Stimulated activated CD8-positive, alpha-beta memory T cell treated with anti-CD3 and anti-CD28 coated beads, Interleukin-2, amount 100 ng/mL, for 1 hour (primary cell): ENCODE measurements at places on chromosomes 12 and 14.
A peak's percentile ranks its signal among the peaks of the same experiment; 100 is the strongest.

- DNase-seq: no peak
Observed at GRCh38 chr12:71948390-71948789, 9.7 kb downstream of the TPH2 start.

GRCh38 chr12:42612231-42612613, 22.7 kb upstream of the PRICKLE1 start:
- no peak for DNase-seq

DNA sequence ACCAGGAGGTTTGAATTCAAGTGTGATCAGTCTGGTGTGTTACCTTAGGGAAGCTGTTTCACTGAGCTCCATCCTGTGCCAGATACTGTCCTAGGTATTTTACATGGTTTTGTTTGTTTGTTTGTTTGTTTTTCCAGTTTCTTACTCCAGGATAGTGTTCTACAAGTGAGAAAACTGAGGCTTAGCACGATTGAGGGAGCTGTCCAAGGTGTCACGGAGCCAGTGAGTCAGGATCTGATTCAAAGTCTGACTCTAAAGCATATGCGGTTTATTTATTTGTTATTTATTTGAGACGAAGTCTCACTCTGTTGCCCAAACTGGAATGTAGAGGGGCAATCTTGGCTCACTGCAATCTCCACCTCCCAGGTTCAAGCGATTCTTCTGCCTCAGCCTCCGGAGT, 79.7 kb upstream of the GNG2 start:
- no peak for DNase-seq

GRCh38 chr14:75281654-75282019, 3.0 kb downstream of the FOS start:
- DNase-seq: no peak

DNA sequence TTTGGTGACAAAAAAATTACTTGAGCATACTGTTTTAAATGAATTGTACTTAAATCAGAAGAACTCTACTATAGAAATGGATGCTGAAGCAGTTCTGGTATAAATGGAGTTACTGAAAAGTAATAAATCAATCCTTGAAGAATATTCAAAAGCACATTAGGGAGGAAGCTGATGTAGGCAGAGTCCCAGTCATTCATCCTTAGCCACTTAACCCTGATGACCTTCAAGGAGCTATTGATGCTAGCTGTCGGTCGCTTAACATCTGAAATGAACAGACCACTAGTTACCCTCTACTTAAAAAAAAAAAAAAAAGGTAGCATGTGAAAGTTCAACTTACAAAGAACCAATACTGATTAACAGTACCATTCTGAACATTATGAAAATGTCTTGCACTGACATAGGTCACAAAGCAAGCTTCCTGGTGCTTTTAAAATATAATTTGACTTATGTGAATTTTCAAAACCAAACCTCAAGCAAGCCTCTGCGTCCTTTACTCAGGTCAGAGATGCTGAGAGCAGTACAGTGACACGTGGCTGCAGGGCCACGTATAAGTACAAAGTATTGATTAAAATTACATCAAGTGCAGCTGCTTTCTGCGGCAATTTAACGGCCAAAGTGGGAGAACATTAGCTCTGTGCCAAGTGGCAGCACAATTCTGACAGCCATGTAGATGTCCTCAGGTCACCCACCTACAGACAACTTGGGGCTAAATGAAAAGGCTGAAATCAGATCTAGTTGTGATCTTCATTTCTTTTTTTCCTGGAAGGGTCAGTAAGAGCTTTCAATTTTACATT, 18.1 kb downstream of the PPM1H start:
- DNase-seq: no peak

- DNase-seq: no peak
Observed at GRCh38 chr14:51224551-51224950, 15.5 kb upstream of the TMX1 start.

DNA sequence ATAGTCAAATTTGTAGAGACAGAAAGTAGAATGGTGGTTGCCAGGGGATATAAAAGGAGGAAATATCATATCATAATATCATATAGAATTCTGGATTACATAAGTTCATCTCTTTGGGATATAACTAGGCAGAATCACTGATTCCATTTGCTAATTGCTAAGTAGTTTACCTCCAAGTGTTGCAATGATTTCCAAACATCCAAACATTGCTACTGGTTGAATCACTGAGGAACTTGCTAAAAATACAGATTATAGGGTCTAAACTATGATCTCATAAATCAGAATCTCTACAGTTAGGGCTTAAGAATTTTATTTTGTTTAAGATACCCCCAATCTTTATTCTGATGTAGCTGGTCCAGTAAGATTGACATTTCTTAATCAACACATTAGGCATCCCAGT, 16.1 kb upstream of the TAS2R42 start:
- no peak for DNase-seq

GRCh38 chr12:95796225-95796981, 5.8 kb upstream of the NTN4 start:
- DNase-seq: no peak

DNA sequence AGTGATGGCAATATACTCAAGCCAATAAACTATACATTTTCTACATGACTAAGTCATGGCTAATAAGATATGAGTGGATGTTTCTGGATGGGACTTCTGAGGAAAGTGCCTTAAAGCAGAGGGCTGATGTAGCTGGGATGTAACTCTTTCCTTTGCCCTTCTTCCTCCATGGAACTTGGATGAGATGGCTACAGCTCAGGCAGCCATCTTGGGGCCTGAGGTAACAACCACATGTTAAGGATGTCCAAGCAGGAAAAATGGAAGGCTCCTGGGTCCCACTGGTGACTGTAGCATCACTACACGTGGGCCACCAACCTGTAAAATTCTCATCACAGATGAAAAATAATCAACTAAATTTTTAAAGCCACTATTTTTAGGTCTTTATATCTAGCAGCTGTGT, 54.4 kb upstream of the GRIP1 start:
- DNase-seq: no peak

GRCh38 chr12:110100315-110100970, 23.7 kb upstream of the IFT81 start:
- DNase-seq: peak; percentile 28

DNA sequence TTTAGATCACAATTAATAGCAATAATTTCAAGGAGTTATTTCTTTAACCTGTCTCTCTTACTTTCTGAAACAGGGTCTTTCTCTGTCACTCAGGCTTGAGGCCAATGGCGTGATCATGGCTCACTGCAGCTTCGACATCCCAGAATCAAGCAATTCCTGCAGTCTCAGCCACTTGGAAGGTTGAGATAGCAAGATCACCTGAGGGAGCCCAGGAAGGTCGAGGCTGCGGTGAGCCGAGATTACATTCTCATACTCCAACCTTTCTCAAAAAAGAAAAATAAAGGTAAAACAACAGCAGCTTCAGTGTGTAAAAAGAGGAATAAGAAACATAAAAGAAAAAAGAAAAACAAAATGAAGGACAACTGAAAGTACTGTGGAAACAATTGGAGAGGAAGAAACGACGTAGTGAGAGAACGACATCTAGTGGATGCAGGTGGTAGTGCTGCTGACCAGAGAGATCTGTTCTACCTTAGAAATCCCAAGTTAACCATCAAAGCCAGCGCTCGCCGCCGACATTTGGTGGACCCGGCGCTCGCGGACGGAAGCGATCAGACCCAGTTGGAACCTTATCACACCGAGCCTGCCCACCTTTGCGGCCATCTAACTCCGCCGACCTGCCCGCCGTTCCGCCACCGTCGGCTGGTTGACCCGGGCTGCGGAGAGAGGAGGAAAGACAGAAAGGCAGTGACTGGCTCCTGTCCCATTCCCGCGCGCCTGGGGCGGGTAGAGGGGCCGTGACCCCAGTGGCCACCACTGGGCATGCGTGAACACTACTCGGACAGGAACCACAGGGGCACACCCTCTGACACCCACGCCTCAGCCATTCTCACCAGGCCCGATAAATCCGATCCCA, 196.1 kb downstream of the ALG10 start:
- peak; percentile 11 for DNase-seq

GRCh38 chr12:23618718-23619117, 330.8 kb downstream of the SOX5 start:
- DNase-seq: no peak

DNA sequence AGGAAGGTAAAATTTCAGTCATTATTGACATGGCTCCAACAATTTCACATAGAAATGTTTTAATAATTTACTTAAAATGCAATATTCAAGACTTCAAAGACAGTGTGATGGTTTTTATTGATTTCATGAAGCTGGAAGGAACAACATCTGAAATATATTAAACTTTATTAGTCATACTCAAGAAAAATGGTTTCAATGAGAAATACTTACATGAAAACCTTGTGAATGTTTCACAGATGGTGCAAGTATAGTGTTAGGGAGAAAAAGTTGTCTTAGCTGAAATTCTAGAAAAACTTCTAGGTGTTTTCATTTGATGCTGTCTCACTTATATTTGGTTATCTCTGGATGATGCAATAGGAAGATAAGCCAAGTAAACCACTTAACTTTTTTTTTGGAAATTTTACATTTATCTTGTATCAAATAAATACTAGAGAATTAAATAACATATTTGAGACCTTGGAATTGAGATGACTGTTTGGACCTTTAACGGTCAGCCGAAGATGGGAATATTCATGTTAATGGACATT, 65.5 kb downstream of the PELI2 start:
- no peak for DNase-seq

DNA sequence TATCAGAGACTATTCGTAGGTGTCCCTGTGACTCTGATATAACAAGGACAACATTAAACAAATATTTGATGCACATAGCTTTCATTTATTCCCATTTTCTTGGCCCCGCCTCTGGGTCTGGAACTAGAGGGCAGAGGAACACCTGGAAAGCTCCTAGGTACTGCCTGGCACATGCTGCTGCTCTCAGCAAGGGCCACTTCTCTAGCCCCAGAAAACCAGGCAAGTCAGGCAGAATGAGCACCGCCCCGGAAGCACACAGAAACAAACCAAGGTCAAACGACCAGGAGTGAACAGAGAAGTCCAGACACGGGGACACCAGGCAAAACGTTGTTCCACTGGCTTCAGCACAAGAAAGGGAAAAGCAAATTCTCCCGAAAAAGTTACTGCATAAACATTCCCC, 76.1 kb downstream of the TTC7B start:
- DNase-seq: no peak

DNA sequence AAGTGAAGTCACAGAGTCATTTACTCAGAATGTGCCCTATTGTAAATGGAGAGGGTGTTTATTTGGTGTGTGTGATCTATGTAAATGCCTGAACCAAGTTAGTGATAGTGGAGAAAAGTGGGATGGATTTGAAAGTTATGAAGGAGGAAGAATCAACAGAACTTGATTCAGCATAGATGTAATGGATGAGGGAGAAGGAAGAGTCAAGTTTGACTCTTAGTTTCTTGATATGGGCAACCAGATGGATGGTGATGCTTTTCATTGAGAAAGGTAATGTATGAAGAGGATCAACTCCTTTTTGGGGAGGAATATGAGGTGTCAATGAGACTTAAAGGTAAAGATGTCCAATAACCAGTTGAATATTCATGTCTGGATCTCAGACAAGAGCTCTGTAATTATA, 6.7 kb upstream of the MON2 start:
- DNase-seq: no peak

DNA sequence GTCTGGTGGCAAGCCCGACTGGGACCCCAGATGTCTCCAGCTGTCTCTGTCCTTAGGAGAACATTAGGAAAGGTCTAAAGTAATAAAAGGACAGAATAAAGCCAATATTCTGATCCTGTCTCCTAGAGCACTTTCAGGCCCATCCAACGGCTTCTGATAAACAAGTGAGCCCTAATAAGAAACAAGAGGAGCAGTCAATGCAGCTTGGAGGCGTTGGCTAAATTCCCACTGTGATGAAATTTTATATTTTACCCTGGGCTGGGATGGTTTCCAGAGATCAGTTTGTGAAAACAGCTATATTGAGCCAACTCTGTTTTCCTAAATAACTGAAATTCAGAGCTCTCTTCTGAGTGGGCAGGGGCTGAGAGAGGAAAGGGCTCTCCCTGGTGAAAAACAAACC, 55.5 kb upstream of the SRRM4 start:
- no peak for DNase-seq

GRCh38 chr12:82663893-82664292, 22.8 kb upstream of the TMTC2 start:
- no peak for DNase-seq

DNA sequence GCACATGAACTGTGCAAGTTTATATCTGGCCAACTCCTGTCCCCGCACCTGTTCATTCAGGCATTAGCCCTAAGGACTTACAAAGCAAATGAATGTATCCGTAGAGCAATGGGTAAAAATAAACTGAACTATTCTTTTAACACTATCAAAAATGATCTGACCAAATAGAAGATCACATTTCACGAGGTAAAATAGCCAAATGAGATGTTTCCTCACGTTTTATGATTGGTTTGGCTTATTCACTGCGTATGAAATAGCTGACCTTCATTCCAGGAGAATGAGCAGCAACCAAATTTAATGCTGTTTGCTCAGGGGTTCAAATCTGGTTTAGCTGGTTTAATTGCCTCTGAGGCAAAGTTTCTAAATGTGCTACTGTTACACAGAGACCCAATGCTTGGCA, 216.0 kb upstream of the EEA1 start:
- DNase-seq: no peak

GRCh38 chr12:66589095-66589494, 89.8 kb downstream of the GRIP1 start:
- DNase-seq: no peak

DNA sequence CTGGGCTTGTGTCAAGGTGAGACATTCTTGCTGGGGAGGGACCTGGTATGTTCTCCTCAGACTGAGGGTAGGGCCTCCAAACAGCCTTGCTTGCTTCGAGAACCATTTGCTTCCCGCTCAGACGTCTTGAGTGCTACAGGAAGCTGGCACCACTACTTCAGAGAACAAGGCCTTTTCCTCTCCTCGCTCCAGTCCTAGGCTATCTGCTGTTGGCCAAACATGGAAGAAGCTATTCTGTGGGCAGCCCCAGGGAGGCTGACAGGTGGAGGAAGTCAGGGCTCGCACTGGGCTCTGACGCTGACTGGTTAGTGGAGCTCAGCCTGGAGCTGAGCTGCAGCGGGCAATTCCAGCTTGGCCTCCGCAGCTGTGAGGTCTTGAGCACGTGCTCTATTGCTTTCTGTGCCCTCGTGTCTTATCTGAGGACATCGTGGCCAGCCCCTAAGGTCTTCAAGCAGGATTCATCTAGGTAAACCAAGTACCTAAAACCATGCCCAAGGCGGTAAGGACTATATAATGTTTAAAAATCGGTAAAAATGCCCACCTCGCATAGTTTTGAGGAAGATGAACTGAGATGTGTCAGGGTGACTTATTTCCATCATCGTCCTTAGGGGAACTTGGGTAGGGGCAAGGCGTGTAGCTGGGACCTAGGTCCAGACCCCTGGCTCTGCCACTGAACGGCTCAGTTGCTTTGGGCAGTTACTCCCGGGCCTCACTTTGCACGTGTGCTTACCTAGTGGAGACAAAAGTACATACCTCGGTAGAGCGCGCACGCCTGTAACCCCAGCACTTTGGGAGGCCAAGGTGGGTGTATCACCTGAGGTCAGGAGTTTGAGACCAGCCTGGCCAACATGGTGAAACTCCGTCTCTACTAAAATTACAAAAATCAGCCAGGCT, 4.3 kb downstream of the GAPDH start:
- no peak for DNase-seq

- DNase-seq: no peak
Observed at GRCh38 chr12:50546441-50547318, 41.9 kb downstream of the DIP2B start.
